Muscle of back (tissue), 13 donors: ENCODE measurements at places on chromosomes 11 and 22.
A peak's percentile ranks its signal among the peaks of the same experiment; 100 is the strongest.

- DNase-seq = no peak
These were observed 704.3 kb downstream of the DLG2 start for GRCh38 chr11:84922836-84923235.

GRCh38 chr11:65315866-65316226, 1.2 kb downstream of the CDC42EP2 start:
- DNase-seq = no peak

- no peak for DNase-seq
These were observed 3.7 kb downstream of the SNX19 start for GRCh38 chr11:130912552-130912951.

GRCh38 chr11:112448168-112448567, 187.5 kb upstream of the PLET1 start:
- no peak for DNase-seq

DNA sequence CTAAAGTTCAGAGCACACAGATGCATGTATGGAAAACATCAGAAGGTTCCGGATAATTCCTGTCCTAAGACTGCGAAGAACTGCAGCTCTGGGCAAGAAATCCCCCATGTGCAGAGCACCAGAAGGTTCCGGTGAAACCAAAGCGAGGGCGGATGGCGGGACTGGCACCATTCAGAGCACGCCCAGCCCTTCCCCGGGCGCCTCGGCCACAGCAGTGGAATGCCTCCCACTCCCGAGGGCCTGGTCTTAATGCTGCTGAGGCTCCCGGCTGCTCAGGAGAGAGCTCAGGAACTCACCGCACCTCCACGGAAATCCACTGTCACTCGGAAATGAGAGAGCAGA, 43.1 kb downstream of the BRD1 start:
- no peak for DNase-seq

DNA sequence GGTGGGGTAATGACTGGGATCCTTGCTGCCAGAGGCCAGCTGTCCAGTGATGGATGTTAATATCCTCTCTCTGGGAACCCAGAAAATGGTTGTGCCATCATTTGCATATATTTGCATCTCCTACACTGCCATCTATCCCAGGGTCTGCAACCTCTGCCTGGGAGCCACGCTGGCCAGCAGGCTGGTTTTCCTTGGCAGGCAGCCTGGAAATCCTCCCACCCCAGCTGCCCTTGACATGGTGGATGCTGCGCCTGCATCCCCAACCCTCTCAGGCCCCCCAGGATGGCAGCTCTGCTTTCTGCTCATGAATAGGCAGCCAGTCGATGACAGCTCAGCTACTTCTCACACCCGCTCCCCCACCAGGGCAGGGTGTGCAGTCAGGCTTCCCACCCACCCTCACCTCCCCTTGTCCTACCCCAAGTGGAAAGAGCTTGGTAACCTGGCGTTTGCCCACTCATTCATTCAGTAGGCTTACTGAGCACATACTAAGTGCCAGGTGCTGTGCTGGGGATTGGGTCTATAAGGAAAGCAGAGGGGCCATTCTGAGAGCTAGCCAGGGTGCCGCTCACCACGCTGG, 202.5 kb downstream of the TRIM29 start:
- DNase-seq = peak; percentile 41

DNA sequence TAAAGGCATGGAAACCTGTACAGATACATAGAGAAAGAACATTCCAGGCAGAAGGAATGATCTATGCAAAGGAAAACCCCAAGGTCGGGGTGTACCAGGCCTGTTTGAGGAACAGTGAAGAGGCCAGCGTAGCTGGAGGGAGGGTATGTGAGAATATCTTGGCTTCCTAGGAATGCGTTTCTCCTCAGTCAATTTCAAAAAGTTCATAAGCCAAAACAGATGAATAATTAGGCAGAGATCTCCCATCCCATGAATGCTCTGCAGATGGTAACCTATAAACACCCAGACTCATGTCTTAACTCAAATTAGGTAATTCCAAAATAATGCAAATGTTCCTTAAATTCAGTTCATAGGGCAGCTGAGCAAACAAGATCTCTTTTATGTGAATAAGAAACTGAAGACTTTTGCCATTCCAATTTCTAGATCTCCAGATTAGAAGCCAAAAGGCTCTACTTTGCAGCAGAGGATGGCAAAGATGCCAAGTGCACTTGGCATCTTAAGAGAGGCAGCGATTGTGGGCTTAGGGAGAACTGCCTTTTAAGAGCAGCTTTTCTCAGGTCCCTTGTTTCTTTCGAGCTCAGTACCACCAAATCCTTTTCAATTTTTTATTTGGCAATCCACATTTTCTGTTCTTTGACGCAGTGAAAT, 13.2 kb downstream of the FAM118B start:
- no peak for DNase-seq

DNA sequence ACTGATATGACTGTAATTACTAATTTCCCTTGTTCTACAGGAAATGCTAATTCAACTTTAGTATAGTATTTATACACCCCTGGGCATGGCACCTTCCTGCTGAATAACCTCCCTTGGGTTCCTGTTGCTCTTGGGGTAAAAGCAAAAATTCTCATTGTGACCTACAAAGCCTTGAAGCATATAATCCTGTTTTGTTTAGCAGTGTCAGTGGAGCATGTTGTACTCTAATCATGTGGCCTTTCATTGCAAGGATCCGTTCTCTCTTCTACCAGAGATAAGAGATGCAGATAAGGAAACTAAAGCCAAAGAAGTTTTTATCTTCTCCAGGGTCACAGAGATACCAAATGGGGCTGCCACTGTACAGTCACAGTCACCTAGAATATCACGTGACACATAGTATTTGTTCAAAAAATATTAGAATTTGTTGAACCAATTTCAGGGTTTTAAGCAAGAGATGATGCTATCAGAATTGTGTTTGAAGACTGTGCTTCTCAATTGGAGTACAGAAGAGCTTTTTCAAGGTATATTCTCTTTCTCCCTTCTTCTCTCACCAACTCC, 25.1 kb downstream of the CSRP3 start:
- DNase-seq = no peak

DNA sequence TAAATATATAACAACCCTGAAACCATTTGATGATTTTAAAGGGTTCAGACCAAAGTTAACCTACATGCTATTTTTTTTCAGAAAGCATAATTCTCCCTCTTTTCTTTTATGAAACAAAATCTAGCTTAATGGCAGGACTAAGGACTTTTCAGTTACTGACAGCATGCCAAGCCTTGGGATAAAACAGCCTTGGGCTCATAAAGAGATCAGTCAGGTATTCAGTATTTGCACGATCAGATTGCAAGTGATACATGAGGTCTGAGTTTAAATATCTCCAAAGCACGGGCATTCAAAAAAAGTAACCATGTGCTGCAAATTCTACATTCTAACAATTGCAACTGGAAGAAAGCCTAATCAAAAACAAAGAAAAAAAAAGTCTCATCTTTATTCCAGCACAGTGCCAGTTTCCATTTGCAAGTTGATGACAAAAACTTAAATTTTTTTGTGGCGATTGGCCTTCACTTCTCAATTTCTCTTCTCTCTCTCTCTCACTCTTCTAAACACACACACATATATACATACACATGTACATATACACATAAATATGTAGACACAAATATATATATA, 60.1 kb downstream of the CTSC start:
- no peak for DNase-seq

GRCh38 chr11:102416976-102417375, 35.6 kb downstream of the TMEM123 start:
- no peak for DNase-seq

GRCh38 chr11:61768376-61769076, 16.1 kb downstream of the MYRF start:
- DNase-seq = no peak

GRCh38 chr11:113464416-113464815, 10.8 kb downstream of the DRD2 start:
- no peak for DNase-seq

- DNase-seq = no peak
These were observed 12.7 kb downstream of the PRG3 start for GRCh38 chr11:57368106-57368844.

- no peak for DNase-seq
These were observed 11.9 kb downstream of the SLC25A18 start for GRCh38 chr22:17575151-17575550.

DNA sequence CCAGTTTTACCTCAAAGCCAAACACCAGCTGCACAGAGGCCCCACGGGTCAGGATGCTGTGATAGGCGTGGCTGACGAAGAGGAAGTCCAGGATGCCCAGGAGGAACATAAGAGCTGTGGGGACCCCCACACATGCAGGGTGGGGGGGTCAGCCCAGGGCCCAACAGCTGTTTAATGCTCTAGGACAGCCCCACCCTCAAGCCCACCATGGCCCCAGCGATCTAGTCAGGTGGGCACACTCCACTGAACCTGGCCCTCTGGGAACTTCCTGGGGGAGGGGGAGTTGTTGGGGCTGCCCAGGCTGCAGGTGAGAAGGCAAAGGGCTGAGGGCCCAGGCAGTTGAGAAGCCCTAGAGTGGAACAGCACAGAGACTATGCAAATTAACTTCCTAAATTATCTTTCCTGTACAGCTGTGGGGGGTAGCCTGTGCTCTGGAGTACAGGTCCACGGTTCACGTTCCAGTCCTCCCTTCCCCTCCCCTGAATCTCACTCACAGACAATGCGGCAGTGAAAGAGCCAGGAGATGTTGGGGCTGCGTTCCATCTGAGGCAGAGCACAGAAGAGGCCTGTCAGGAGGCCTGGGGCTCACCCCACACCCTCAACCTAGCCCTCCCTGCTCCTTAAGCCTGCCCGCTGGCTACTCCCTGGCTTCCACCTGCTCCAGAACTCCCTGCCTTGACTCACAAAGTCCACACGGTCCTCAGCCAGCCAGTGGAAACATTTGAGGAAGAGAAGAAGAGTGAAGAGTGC, 1.9 kb downstream of the SYVN1 start:
- no peak for DNase-seq

GRCh38 chr11:72069787-72070251, 10.5 kb downstream of the NUMA1 start:
- peak; percentile 34 for DNase-seq

DNA sequence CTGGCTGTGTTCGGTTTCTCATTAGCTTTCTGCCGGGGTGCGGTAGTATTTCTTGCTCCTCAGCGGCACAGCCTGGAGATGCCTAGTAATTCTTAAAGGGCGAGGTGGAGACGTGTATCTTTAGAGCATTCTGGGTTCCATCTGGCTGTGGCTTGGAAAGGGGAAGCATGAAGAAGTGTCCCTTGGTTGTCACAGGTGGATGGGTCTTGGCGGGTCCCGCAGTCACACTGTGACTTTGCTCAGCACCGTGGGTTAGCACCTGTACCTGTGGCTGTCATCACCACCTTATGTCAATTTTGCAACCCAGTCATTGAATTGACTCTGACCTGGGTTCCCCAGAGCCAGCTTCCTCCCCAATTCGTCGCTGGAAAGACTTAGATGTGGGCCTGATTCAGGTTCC, 57.6 kb downstream of the MIAT start:
- no peak for DNase-seq

DNA sequence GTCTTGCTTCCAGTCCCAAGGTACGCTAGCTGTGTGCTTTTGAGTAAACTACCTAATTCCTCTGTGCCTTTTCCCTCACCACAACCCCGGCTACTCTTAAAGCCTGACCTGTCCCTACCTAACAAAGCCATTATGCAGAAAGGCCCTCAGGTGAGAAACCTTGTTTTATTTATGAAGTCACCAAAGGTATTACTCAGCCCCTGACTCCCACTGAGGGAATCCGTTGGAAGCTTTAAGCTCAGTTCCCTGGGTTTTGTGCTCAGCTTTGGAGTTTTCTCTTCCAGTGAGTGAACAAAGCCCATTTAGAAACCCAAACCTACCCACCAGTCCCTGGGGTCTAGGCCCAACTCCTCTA, 90.9 kb downstream of the APIP start:
- no peak for DNase-seq

DNA sequence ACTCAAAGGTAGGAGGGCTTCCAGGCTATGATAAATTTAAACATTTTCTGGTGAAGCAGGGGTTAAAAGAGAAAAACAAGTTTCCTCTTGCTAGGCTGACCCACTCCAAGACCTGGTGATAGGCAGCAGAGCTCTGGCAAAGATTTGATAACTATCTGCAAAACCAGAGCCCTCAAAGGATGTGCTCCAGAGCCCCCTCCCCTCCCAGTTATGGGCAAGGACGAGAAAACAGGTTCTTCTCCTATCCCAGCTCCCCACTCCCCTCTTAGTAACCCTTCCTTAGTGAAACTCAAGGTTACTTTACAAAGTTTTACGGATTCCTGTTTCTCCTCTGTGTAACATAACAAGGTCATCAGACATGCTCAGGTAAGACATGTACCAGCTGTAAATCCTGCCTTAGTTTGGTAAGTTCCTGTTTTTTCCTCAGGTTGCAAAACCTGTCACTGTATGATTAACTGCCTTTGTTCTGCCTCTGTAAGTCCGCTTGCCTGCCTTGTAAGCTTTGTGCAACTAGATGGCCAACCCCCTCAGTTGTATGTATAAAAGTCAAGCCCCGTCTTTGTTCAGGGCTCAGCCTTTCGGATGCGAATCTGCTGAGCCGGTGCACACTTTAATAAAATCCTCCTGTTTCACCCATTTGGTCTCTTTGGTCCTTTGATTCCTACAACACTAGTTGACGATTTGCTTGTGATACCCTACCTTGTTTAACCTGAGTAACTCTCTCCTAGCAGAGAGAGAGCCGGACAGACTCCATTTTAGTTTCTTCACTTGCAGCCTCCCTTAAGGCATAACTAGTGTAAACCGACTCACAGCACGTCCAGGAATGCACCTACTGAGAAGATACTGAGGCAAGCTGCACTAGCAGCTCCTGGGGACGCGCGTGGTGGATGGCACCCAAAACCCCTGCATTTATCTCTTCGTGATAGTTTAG, 13.9 kb downstream of the APOBEC3H start:
- no peak for DNase-seq

- DNase-seq = no peak
These were observed 1182.7 kb downstream of the BRD1 start for GRCh38 chr22:48644997-48645396.

DNA sequence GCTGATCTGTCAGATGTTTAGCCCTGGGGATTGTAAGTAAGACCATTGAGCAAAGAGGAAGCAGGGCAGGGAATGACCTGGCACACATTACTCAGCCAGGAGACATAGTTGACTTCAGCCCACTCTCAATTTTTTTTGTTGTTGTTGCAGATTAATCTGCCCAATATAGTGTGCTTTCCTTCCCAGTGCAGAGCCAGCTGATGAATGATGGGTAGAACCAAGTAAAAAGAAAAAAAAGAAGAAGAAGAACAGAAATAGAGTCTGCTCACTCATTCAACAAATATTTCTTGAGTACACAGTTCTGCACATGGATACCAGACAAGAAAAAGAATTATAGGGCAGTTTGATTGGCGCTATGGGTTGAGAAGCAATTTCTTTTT, 292.7 kb downstream of the ETS1 start:
- no peak for DNase-seq

GRCh38 chr22:44793506-44794172, 41.3 kb downstream of the ARHGAP8 start:
- DNase-seq = no peak

GRCh38 chr11:125496529-125496857, 428 bp upstream of the FEZ1 start:
- DNase-seq = no peak

GRCh38 chr22:42560381-42560780, 6.6 kb downstream of the SERHL2 start:
- no peak for DNase-seq
